ENCODE measurements at places on chromosomes 13 and 19.
A peak's percentile ranks its signal among the peaks of the same experiment; 100 is the strongest.

- no peak for DNase-seq
These were observed 246.9 kb upstream of the PRR20A start for GRCh38 chr13:56893843-56894242.

GRCh38 chr19:2306281-2306806 is 1.6 kb downstream of the LINGO3 start:
- DNase-seq: no peak

- DNase-seq: no peak
These were observed 68.8 kb upstream of the ZNF599 start for GRCh38 chr19:34841780-34842179.

DNA sequence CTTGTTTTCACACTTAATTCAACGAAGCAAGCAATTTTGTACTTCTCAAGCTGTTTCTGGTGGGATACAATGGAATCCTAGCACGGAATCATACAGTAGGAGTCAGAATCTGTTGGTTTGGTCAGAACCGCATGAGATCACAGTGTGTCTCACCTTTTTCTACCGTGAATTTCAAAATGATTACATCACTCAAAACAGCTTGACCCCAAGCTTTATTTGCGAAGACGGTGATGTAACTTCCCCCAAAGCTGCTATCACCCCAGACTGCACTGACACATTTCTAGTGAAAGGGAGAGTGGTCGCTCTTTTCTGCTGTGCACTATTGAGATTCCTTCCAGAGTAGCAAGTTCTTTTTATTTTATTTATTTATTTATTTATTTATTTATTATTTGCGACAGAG is 9.6 kb downstream of the C19orf18 start:
- DNase-seq: no peak

GRCh38 chr19:7515645-7516151 is at the start of gene ZNF358:
TSS of gene ZNF358 (plus strand) at chr19:7516103. CDS start at chr19:7519243, 3,140 bp downstream.
- peak; percentile 63 for DNase-seq

DNA sequence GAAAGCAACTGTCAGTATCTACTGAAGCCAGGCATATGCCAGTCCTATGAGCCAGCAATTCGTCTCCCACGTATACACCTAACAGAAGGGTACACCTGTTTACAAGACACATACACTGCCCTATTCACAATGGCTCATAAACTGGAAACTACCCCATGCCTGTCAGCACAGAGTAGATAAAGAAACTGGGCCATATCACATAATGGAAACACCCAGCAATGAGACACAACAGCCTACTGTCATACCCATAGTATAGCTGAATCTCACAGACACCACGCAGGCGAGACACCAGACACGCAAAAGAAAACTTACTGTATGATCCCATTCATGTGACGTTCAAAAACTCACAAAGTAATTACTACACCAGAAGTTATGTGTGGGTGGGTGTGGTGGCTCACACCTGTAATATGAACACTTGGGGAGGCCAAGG is 15.7 kb downstream of the NOSIP start:
- no peak for DNase-seq

DNA sequence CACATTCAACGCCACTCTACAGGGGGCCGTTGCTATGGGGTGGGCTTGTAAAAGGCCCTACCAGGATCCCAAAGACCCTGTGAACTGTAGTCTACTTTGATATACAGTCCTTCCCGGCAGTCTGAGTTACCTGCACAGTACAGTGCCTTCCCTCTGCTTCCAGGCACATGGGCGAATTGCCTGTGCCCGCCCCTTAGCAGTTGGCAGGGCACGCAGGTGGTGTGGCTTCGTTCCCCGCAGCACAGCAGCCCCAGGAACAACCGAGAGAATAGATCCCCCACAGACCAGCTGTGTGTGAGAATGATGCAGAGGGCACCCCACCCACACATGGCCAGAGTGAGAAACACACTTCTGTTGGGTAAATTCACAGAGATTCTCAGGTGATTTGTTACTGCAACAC is 60.6 kb downstream of the MRPL57 start:
- no peak for DNase-seq

DNA sequence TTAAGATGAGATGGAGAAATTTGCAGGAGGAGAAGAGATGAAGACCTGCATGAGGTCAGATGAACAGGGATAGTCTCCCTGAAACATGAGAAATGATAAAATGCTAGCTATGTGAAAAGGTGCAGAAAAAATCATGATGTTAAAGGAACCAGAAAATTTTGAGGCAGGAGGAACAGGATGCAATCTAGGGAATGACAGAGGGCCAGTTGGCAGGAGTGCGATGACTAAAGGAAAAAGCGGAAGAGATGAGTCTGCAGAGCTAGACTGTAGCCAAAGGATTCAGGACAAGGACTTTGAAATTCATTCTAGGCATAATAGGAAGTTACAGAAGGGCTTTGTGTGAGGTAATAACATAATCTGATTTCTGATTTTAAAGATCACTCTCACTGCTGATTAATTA is 77.9 kb downstream of the TRPC4 start:
- DNase-seq: no peak

DNA sequence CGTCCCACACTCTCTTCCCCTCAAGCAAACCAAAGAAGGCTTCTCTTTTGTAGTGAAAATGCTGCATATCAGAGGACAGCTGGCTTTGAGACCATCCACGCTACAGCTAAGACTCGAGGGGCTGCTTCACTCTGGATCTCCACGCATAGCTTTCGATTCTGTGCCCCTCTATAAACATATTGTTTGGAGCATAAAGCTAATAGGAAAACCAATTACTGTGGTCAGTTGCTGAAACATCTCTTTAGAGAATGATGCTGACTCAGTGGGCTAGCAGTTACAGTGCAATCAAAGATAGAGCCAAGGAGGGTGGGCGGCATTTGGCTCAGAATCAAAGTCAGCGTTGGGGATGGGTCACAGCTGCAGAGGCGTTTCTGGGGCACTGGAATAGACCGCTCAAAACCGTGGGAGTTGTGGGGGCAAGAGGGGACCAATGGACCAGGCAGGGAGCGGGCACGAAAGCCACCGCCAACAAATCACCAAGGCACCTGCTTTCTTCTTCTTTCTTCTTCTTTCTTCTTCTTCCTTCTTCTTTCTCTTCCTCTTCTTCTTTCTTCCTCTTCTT is 76.7 kb downstream of the RASL11A start:
- DNase-seq: no peak

- no peak for DNase-seq
These were observed 2.0 kb downstream of the PTBP1 start for GRCh38 chr19:799076-799881.

- no peak for DNase-seq
These were observed 3.0 kb downstream of the TM6SF2 start for GRCh38 chr19:19269952-19270694.

DNA sequence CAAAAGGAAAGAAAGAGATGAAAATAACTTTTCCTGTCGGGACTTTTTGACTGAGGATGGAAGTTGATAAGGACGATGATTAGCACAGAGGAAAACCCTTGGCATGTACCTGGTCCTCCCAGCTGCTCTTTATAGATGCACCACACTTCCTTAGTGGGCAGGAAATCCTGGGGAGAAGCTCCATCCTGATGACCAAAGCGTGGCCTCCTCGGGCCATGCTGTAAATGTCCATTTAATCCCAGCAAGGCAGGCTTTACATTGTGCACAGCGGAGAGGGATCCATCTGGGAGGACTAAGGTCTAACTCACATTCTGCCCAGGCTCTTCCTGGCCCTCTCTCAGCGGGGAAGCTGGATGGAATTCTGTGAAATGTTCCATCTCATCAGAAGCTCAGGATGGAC is 113.5 kb downstream of the COL4A2 start:
- no peak for DNase-seq

- DNase-seq: no peak
These were observed 58.2 kb upstream of the EEF1AKMT1 start for GRCh38 chr13:20831933-20832332.

- no peak for DNase-seq
These were observed 11.4 kb downstream of the PCCA start for GRCh38 chr13:100100115-100100879.

- no peak for DNase-seq
These were observed 1.3 kb upstream of the CNOT3 start for GRCh38 chr19:54136086-54136863.

- no peak for DNase-seq
These were observed 6.9 kb upstream of the AP1M2 start for GRCh38 chr19:10593820-10594637.

- DNase-seq: peak; percentile 74
These were observed 24.0 kb downstream of the SLC8A2 start for GRCh38 chr19:47447470-47448359.

GRCh38 chr13:114311908-114312307 is 2.4 kb upstream of the CHAMP1 start:
- DNase-seq: no peak

- peak; percentile 72 for DNase-seq
These were observed 6.4 kb downstream of the KLF16 start for GRCh38 chr19:1856698-1857603.

- DNase-seq: no peak
These were observed 49.0 kb downstream of the BRD4 start for GRCh38 chr19:15283141-15283883.

- DNase-seq: no peak
These were observed 16.9 kb upstream of the SPIB start for GRCh38 chr19:50401605-50402450.

- DNase-seq: no peak
These were observed 18.4 kb downstream of the ZFR2 start for GRCh38 chr19:3850320-3850972.

- DNase-seq: no peak
These were observed 17.4 kb upstream of the ZNF543 start for GRCh38 chr19:57302727-57303401.

- DNase-seq: no peak
These were observed 10.3 kb upstream of the CACNG7 start for GRCh38 chr19:53898636-53899341.

- no peak for DNase-seq
These were observed 32.7 kb upstream of the POMP start for GRCh38 chr13:28626266-28626665.

GRCh38 chr13:89673789-89674311 is 1673.6 kb upstream of the MIR17HG start:
- no peak for DNase-seq

GRCh38 chr13:65841156-65841555 is 1389.0 kb downstream of the PCDH9 start:
- DNase-seq: no peak

DNA sequence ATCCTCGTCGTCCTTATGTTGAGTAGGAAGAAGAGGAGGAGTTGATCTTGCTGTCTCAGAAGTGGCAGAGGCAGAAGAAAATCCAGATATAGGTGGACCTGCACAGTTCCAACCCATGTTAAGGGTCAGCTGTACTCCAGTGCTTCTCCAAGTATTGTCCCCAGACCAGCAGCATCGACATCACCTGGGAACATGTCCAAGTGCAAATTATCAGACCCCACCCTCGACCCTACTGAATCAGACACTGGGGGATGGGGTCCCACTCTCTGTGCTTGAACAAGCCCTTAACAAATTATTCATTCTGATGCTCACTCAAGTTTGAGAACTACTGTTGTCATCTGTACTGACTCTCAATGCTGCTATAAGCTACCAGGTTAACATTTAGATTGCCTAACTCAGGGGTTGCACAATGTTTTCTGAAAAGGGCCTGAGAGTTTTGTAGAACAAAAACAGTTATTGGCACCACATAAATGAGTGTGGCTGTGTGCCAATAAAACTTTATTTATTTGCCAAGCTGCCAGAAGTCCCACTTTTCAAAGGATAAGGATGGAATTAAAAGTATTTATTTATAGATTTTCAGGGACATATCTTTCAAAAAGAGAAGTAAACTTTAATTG is 226.7 kb upstream of the IPO5 start:
- DNase-seq: no peak

DNA sequence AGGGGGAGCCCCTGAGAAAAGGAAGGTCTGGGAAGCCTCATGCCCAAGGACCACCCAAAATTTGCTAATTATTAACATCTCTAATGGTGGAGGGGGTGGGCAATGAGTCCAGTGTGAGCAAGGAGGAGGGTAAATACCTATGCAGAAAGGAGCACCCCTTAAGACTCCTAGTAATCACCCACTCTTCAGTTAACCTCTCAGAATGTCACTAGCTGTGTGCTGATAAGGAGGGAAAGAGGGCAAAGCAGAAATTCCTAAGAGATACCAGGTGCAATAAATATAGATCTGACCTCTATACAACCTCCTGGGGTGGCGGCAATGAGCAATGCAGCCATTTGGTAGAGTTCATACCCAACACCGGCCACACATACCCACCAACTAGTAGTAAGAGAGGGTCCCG is 12.7 kb upstream of the DPY19L3 start:
- no peak for DNase-seq

DNA sequence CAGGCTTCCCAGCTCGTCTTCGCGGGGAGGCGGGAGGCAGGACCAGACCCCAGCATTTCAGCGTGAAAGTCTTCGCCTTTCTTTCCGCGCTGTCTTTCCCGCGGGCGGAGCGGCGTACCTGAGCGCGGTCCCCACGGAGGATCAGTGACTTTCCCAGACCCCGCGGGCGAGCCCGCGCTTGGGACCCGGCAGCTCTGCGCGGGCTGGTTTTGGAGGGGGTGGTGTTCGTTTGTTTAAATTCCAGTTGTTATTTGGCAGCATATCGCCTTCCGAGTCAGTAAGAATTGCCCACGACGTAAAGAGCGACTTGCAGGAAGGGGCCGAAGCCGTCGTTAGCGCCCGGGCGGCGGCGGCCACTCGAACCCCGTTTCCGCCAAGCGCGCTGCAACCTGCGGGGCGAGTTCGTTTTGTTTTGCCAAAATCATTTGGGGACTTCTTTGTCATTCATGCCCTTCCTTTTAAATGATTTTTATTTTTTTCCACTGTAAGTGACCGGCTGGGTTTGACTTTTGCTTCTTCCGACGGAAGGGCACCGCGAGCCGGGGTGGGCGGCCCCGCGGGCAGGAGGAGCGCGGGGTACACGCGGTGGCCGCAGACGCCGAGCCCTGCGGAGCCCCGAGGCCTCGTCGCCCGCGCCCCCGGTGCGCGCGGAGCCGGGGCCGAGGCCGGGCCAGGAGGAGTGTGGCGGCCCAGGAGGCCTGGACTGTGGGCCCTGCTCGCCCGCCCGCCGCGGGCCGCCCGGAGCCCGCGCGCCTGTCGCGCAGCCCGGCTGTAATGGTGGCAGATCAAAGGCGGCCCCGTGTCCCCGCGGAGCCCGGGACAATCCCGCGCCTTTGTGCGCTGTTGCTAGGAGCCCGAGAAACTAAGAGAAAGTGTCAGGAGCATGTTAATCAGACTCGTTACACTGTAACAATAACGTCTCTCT is 75.9 kb downstream of the ZIC5 start:
- DNase-seq: no peak

GRCh38 chr19:44548736-44549135 is 19.3 kb upstream of the CEACAM20 start:
- no peak for DNase-seq

DNA sequence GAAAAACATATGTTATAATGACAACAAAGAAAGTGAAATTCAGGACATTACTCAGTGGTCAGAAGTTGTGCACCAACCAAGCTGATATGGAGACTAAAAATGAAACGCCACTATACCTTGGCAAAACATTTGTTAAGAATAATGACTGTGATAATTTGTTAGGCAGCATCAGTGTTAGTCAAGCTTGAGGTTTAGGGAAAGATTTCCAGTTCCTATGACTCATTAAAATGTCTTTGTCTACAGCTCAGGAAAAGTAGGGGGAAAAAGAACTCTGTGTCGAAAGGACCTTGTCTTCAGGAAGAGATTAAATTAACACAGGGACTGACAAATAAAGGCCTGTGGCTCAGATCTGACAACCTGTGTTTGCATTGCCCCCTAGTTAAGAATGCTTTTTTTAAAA is 764.1 kb upstream of the SLITRK6 start:
- DNase-seq: no peak
